ENCODE measurements at places on chromosomes 7 and 10.

DNA sequence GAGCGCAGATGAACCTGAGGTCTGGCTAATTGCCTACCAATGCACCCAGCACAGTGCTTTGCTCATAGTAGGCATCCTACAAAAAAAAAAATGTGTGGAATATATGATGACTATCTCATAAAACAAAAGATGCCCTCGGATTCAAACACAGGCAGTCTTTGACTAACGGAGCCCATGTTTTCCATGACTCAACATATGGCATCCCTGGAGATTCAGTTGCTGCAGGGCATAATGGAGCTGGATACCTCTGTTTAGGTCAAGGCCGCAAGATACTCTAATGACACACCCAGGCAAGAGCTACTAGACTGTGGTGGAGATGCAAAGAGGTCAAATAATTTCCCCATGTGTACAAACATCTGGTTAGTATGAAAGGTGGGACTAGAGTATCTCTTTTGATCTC is 16.3 kb downstream of the CUBN start:
- no peak for DNase-seq

- DNase-seq, result peak; percentile 84
These were observed 75.1 kb downstream of the MAD1L1 start for GRCh38 chr7:2157473-2158279.

GRCh38 chr7:93646538-93646937 is 72.0 kb upstream of the CALCR start:
- no peak for DNase-seq

- DNase-seq, result peak; percentile 37
These were observed 3.5 kb upstream of the DEPP1 start for GRCh38 chr10:44982114-44982460.

DNA sequence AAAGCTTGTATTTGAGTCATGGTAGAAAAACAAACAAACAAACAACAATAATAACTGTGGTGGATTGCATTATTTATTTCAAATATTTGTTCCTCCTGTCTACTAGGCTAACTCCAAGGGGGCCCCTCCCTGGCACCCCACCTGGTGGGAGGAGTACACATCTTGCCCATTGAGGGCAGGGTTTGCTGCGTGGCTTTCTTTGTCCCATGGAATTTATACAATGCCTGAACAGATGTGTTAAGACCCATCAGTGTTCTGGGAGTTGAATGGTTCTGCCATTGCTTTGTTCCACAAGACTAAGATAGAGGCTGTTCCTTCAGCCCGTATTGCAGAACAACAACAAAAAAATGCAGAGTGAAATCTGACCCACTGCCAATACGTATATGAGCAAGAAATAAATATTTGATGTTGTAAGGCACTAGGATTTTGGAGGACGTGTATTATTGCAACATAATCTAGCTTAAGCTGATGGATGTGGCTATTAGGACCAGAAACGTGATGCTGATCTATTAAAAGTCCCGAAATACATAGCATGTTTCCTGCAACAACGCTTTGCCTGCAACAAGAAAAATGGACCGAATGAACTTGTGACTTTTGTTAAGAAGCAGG is 119.1 kb upstream of the JCAD start:
- DNase-seq, result no peak

DNA sequence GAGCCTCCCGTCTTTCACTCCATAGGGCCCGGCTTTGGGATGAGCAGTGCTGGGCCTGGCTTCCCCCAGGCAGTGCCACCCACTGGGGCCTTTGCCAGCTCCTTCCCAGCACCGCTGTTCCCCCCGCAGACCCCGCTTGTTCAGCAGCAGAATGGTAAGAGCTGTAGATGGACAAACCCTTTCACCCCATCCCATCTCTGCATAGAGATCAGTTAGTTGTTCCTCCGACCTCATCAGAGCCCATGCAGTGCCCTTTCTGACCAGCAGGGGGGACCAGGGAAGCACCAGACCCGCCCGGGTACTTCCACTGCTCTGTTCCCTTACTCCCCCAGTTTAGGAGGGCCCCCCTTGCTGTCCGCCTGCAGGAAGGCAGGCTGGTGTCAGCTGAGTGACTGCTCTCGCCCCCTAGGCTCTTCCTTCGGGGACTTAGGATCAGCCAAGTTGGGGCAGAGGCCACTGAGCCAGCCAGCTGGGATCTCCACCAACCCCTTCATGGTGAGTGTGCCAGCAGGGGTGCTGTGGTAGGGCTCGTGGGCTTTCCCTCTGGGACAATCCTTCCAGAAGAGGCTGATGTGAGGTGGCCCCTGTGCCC is 9.8 kb downstream of the SAP25 start:
- DNase-seq, result peak; percentile 59

- no peak for DNase-seq
These were observed 209.2 kb upstream of the SHH start for GRCh38 chr7:156021471-156021870.

- DNase-seq, result no peak
These were observed 152.5 kb downstream of the CREB5 start for GRCh38 chr7:28564755-28565374.

GRCh38 chr7:151243408-151244195 is 4.9 kb downstream of the SMARCD3 start:
- DNase-seq, result no peak

- DNase-seq, result no peak
These were observed 16.0 kb downstream of the AFAP1L2 start for GRCh38 chr10:114388275-114388674.

DNA sequence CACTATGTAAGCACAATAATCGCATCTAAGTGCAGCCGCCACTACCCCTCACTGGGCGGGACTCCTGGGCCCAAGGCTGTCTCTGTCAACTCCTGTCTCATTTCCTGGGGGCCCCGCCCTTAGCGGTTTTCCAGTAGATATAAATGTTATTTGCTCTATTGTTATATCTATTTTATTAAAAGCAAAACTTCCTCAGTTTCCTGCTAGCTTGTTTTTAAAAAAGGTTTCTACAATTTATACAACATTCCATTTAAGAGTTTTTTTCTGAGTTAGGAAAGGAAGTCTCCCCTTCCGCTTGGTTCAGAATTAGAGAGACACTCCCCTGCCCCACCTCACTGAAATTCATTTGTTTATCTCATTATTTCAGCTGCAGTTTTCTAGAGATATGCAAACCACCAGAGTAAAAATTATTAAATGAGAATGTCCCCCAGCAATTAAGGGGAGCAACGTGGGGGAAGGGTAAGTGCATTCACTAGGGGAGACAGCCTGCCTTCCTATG is 82.7 kb downstream of the RAMP3 start:
- DNase-seq, result no peak

GRCh38 chr10:79583488-79584024 is 23.3 kb upstream of the SFTPA2 start:
- no peak for DNase-seq

DNA sequence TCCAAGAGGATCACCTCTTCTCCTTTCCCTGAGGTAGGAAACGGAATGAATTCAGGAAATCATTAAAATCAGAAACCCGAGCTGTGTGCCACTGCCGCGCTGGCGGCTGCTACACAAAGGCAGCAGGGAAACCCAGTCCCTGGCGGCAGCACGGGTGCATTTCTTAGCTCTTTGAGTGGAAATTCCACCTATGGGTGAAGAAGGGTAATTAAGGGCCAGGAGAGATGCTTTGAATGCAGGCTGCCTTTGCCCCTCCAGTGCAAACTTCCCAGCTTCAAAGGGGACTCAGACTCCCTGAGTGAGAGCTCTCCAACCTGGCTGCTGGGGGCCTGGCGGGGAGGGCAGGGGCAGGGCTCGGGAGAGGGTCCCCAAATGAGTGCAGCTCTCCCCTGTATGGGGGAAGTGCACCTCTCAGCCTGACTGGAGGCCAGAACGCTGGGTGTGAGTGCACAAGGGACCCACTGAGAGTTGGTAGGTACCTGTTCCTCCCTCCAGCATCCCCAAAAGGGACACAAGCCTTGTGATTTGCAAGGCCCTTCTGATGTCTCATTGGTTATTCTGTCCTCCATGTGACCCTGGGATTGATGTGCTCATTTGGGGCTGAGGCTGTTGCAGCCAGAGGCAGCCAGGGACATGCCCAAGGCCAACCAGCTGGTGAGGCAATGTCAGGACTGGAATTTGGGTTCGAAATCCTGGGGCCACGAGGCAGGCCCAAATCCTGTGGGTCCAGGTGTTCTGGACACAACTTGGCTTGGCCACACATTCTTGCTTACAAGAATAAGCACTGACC is 16.3 kb upstream of the ZMIZ1 start:
- DNase-seq, result no peak

DNA sequence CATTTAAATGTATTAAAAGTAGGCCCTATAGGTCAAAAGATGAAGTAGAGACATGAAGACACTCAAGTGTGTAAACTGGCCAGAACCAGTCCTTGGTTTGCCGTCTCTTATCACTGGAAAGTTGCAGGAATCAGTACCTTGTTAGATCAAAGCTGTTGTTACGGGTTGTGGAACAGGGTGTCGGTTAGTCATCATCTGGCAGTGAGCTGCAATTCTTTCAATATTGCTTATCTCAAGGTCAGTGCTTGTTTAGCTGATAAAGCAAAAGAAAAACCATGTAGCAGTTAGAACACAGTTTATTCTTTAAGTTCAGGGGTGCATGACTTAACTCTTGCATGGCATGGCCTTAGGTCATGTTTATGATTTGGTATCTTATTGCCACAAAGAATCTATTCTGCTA is 10.0 kb upstream of the SLC13A1 start:
- DNase-seq, result peak; percentile 57

GRCh38 chr10:49615721-49616120 is 1.9 kb downstream of the CHAT start:
- DNase-seq, result no peak

- no peak for DNase-seq
These were observed 21.3 kb downstream of the ECHDC3 start for GRCh38 chr10:11763501-11763861.

- DNase-seq, result no peak
These were observed 44.6 kb upstream of the TES start for GRCh38 chr7:116165717-116166116.

GRCh38 chr10:47095848-47096612 is 184.8 kb downstream of the PTPN20 start:
- DNase-seq, result no peak

DNA sequence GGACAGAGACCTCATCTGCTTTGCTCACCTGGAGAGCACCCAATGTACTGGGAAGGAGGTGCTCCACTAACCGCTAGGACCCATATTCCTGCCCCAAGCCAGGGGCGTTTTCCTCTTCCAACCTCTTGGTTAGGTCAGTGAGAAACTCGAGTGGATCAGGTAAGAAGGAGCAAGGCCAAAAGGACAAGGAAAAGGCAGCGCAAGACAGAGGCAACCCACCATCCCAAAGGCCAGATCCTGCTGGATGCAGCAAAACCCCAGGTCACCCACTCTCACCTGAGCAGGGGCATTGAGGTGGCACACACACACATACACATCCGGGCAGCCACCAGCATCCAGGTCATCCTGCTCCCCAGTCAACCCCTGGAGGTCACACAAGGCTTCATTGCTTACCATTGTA is 105.1 kb downstream of the GRID1 start:
- no peak for DNase-seq

DNA sequence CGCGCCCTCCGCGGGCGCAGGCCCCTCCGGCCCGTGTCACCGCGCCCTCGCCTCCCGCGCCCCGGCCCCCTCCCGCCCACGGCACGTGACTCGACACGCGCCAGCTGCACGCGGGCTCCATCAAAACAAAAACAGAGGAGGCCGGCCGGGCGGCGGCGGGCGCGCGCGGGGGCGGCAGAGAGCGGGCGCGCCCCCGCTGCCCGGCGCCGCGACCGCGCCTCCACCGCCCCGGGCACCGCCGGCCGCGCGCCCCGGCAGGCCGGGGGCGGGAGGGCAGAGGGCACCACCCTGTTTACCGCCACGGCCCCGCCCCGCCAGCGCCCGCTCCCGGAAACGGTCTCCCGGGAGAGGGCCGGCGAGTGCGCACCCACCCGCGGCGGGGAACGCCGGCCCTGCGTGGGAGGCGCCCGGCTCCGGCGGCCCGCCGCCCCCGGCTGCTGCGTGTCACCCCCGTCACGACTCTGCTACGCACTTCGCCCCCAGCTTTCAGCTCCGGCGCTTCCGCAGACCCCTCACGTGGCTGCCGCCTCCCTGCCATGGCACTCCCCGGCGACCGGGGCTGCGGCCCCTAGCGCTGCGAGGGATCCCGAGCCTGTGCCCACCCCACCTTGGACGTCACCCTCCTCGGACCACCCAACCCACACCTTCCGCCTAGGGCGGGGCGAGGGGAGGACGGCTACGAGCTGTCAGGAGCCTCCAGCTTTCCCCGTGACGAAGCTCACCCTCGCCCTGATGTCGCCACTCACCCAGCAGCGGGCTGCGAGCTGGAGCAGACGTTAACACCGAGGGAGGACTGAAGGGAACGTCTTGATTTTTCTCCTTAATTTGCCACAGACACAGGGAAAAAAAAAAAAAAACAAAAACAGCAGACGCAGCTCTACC is 221.6 kb upstream of the MKLN1 start:
- peak; percentile 77 for DNase-seq

DNA sequence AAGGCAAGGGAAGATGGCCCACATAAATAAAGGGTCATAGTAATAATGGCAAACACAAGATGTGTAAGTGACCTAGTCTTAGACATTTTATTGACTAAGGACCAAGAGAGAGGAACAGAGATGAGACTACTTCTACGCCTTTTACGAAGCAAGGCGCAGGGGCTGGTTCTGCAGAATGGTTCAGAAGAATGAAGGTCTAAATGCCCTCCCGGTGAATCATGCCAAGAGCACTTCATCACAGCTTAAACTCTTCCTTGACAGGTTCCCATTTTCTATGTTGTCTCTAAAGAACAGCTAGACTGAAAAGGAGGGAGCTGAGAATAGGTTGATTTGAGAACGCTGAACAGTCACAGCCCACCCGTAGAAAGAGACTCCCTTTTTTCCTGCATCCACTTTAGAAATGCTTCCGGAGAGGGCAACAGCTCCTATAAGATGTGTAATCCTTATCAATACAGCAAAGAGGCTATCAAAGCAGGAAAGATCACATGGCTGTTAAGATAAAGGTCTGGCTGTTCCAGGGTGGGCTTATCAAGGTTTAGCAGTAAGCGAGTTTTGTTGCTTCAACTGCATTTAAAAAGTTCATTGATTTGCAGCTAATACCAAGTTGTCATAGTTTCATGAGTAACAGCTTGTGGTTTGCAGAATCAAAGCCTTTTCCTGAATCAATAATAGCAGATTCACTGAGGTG is 93.4 kb upstream of the AUTS2 start:
- DNase-seq, result no peak

- DNase-seq, result peak; percentile 64
These were observed 134.6 kb upstream of the TCF7L2 start for GRCh38 chr10:112815269-112816032.

GRCh38 chr10:75070476-75070875 is 41.0 kb upstream of the SAMD8 start:
- DNase-seq, result no peak

DNA sequence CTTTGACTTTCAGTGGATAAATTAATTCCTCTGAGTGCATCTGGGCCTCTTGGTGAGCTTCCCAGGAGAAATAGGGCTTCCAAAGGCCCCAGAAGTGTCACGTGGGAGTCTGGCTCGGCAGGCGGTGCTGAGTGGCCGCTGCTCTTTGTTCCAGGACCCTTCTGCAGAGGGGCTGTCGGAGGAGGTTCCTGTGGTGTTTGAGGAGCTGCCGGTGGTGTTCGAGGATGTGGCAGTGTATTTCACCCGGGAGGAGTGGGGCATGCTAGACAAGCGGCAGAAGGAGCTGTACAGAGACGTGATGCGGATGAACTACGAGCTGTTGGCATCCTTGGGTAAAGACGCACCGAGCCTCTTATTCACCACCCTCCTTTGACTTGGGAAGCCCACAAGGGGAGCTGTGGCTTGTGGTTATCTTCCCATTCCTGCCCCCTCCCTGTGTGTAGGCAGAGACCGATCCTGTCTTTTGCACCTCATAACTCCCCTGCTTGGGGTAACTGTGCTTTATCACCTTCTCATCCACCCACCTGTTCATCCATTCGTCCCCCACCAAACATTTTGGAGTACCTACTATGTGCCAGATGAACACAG is 11.9 kb downstream of the ZNF862 start:
- DNase-seq, result no peak

- no peak for DNase-seq
These were observed 64.7 kb downstream of the CREB3L2 start for GRCh38 chr7:137937202-137937560.

All from SJSA1 (cell line).